ENCODE measurements at places on chromosomes 12 and 14.

DNA sequence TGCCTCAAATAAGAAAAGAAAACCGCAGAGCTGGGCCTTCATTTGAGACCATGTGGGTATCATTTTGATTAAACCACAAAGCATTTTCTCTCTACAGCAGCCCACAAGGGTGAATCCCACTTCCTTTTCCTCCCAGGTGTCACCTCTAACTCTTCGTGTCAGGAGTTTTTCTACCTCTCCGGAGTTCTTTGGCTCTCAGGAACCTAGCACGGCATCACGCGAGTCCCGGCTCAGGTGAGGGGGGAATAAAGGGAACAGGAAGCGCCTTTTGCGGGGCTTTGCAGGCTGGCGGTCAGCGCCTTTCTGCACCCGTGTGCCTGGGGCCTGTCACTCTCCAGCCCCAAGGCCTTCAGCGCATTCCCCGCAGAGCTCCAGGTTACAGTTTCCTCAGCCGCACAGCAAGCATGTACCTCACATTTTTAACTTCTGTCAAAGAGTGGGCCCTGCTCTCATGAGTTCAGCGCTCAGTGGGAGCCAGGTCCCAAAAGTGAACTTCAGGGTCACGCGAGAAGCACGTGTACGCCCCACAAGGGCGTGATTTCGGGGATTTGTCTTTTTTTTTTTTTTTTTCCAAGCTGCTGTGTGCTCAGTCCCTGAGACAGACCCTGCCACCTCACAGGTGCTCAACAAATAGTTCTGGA, 740 bp upstream of the PRPF40B start:
- peak; percentile 80 for DNase-seq

GRCh38 chr14:30440961-30441360, 118.0 kb upstream of the G2E3 start:
- DNase-seq = no peak

DNA sequence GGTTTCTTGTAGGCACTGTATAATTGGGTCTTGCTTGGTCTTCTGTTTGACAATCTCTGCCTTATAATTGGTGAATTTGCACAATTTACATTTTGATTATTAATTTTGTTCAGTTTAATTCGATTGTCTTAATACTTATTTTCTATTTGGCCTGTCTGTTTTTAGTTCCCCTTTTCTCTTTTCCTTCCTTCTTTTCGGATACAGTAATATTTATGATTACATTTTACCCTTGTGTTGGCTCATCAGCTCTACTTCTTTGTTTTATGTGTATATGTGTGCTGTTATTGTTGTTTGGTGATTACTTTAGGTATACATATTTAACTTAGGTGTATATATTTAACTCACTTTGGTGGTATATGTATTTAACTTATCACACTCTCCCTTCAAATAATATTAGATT, 12.8 kb upstream of the BEGAIN start:
- DNase-seq = no peak

- no peak for DNase-seq
Measured at GRCh38 chr14:52650774-52651173, 44.6 kb downstream of the ERO1A start.

DNA sequence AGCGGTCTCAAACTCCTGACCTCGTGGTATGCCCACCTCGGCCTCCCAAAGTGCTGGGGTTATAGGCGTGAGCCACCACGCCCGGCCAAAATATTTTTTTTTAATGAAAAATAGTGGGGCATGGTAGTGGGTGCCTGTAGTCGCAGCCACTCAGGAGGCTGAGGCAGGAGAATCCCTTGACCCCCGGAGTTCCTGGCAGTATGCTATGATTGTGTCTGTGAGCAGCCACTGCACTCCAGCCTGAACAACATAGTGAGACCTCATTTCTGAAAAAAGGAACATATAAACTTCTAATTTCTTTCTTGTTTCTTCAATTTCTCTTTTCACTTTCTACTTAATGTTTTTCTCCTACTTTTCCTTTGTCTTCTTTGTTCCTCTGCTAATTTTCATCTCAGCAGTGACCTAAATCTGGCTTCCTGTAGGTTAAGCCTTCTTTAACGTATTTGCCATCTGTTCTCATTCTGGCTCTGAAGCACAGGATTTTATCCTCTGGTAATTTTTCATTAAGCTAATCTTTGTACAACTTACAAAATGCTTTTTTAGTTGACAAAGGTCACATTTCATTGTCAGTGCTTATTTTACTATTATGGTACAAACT, 4.5 kb upstream of the RPGRIP1 start:
- no peak for DNase-seq

DNA sequence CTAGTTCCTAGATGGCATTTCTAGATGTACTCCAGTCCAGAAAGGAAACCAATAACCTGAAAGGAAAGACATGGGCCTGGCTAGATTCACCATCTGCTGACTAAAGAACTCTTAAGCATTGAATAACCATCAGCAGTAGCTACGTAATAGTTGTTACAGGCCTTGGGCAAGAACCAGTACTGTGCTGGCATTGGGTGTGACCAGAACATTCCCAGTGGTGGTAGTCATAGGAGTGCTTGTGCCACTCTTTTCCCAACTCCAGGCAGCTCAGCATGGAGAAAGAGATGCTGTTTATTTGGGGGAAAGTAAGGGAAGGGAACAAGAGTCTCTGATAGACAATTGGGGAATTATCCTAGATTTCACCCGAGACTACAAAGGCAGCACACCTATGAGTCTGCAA, 333.3 kb downstream of the SLC16A7 start:
- no peak for DNase-seq

DNA sequence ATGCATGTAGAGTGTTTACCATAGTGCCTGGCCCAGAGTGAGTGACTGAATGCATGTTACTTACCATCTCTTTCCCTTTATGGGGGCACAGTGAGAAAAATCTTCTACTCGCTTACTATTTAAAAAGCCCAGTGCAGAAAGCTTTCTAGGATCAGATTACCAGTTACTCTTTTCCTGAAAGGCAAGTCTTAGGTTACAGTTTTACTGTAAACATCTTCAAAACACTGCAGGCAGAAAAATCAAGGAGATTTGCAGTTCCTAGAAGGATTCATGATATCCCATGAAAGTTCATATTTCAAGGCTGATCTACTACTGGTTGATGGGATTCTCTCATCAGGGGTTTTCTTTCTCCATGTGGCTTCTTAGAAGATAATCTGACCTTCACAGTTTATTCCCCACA, 29.3 kb upstream of the DAAM1 start:
- DNase-seq = no peak

DNA sequence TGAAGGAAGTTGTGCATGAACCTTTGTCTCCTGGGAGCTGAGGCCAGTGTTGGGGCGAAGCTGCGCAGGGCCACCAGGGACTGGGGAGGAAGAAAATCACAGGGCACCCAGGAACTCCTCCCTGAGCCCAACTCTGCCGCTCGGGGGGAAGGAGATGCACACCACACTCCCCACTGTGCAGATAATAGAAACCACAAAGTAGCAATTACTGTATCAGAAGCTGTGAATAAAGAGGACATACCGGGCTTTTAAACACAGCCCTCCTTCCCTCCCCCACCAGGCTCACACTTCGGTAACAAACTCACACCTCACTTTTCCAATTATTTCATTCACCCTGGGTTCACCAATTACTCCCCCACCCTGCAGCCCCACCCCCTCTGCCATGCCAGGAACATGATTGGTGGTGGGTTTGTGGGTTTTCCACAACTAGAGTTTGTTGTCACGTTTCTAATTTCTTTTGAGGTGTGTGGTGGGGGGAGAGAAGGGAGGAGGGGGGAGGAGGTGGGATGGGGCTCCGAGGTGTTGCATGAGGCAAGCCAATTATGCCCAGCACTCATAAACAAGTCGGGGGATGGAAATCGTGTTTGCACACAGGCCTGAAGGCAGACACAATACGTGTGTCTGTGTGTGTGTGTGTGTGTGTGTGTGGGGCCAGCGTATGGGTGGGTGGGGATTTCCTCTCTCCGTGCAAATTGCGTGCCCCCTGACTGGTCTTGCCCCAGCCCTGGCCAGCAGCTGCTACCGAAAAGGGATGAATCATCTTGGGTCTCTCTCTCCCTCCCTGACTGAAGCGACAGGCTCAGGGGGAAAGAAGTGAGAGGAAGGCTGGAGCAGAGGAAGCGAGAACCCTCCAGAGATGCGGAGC, 103.3 kb downstream of the RBM19 start:
- DNase-seq = no peak

GRCh38 chr14:101982621-101983020, 18.2 kb downstream of the DYNC1H1 start:
- no peak for DNase-seq

DNA sequence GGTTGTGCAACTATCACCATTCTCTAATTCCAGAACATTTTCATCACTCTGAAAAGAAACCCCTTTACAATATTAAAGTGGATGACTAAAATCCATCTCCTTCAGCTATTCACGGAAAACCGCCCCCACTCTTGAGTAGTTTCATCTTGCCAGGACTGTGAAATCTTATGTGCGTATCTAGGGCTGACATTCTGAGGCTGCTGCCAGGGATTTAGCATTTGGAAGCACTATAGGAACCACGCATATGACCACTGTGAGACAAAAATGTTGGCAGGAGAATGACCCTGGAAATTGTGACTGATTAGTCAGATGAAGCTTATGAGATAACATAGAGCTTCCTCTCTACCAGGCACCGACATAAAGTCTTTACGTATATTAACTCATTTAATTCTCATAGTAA, 305.2 kb upstream of the PDE3A start:
- DNase-seq = no peak

- no peak for DNase-seq
Measured at GRCh38 chr14:78902010-78902623, 731.9 kb downstream of the NRXN3 start.

DNA sequence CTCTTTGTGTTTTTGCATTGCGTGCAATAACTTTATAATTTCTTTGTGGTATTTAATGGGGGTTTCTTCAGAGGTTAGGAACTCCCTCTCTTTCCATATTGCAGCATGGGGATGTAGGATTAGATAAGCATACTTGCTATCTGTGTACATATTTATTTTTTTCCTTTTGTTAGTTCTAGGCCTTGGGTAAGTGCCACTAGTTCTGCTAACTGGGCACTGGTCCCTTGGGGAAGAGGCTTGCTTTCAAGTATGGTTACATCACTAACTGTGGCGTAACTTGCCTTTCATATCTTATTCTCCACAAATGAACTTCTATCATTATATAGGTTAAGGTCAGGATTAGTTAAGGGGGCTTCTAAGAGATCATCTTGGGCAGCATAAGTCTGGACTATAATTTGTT, 31.5 kb upstream of the SLCO1B3 start:
- DNase-seq = no peak

DNA sequence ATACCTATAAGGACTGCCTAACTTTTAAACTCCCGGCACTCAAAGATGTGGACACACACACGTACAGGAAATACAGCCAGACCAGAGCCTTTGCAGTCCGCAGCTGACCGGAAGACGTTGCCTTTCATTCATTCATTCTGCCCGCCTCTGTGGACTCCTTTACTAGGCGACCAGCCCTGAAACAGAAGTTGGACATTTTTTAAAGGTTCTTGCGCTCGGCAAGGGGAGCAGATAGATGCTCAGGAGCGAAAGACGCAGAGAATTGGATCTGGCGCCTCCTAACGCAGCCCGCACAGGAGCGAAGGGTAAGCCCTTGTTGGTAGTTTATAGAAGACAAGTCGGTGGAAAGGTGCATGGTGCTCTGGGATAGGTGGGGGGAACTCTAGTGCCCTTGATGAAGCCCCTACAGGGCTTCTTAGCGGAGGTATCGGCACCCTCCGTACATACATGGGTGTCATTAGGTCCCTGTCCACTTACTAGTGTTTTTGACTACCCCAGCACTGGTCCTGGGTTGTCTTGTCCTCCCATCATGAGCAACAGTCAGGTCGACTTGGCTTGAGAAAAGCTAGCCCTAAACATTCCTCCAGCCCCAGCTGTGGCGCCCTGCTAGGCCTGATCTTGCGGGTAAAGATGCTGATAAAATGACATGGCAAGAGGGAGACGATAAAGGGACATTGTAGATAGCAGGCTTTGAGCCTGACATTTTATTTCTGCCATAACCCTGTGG, at the start of gene KDM2B:
TSS of gene KDM2B (minus strand) at position 65 of the 727 bp plus-strand sequence. CDS start 112 bp downstream, outside the sequence.
- peak; percentile 30 for DNase-seq

GRCh38 chr12:26299751-26300150, 104.4 kb downstream of the SSPN start:
- DNase-seq = no peak

DNA sequence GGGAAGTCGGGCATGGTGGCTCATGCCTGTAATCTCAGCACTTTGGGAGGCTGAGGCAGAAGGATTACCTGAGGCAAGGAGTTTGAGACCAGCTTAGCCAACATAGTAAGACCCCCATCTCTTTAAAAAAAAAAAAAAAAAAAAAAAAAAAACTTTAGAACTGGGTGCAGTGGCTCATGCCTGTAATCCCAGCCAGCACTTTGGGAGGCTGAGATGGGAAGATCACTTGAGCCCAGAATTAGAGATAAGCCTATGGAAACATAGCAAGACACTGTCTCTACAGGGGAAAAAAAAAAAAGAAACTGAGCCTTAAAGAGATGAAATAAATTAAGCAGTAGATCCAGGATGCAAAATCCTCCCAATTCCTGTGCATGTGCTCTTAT, 1.7 kb upstream of the PA2G4 start:
- DNase-seq = no peak
